ENCODE measurements at places on chromosomes 2 and 18.
A peak's percentile ranks its signal among the peaks of the same experiment; 100 is the strongest.

- no peak for DNase-seq
Measured at GRCh38 chr2:121884511-121884921, 129.1 kb downstream of the TSN start.

DNA sequence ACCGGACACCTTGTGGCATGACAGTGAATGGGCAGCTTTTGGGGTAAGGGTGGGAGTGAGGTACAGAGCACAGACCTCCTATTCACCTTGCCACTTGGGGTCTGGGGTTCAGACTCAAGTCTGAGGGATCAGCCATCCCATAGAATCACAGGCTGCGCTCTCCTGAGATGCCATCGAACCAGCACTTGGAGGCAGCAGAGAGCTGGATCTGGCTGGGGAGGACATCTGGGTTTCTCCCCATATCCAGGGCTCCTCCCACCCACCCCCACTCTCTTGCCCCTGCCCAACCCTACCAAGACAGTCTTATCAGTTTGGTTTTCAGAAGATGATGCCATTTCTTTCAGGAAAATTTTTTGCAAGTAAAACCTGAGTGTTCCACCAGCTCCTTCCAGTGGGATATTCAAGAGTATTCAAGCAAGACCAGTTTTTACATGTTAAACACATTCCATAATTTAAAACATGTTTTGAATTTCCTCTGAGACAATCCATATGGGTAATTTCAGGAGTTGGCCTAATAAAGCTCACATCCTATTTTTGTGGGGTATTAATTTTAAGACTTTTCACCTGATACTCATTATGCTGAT is 29.2 kb upstream of the TEX44 start:
- no peak for DNase-seq

- no peak for DNase-seq
Measured at GRCh38 chr18:67682516-67682915, 166.0 kb upstream of the DSEL start.

DNA sequence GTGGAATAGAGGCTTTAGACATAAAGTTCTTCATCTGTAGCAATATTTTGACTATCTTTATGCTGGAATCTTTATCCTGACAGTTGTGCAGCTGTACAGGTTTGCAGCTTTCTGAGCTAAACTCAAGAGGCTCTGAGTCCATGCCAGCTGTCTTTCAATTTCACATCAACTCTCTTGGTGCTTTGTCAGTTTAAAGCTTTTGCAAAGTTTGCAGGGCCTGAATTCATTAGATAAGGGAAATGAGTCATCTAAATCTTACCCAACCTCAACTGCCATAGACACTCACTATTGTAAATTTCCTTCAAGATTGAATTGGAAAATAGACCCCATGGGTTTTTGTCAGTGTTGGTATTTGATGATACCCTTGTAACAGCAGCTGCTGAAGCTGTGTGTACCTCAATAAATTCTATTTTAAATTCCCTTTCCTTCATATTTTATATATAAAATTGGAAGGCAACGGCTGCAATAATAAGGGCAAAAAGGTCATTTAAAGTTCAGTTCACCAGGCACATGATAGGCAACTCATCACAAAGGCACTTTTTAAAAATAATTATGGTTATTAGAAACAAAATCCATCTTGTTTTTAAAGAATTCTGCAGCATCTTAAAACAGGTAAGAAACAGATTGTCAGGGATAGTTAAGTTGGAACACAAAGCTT is 169.9 kb upstream of the SLC39A10 start:
- peak; percentile 38 for DNase-seq

- DNase-seq, result peak; percentile 17
Measured at GRCh38 chr2:64488050-64488974, 34.4 kb downstream of the LGALSL start.

GRCh38 chr2:46486436-46486835 is 7.1 kb downstream of the TMEM247 start:
- no peak for DNase-seq
